NCI-H774 (cell line): ENCODE measurements at places on chromosomes 4 and X.
A peak's percentile ranks its signal among the peaks of the same experiment; 100 is the strongest.

- DNase-seq: no peak
These were observed 37.0 kb upstream of the UGT8 start for GRCh38 chr4:114561590-114561989.

- no peak for DNase-seq
These were observed 128.4 kb downstream of the REELD1 start for GRCh38 chr4:146342600-146343192.

GRCh38 chr4:104649631-104650030, 154.9 kb upstream of the CXXC4 start:
- DNase-seq: no peak

DNA sequence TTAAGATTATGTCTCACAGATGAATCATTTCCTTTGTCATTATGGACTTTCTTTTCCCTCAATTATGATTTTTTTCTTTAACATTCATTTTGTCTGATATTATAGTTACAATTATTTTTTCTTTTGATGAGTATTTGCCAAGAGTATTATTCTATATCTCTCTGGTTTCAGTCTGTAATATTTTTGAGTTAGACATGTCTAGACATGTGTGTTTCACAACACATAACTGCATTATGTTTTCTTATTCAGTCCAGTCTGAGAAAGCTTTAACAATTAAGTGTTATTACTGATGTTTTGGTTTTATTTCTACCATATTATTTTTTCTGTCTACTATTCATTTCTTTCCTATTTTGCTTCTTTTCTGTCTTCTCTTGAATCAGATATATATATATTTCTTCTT, 108.3 kb upstream of the MID1IP1 start:
- no peak for DNase-seq

DNA sequence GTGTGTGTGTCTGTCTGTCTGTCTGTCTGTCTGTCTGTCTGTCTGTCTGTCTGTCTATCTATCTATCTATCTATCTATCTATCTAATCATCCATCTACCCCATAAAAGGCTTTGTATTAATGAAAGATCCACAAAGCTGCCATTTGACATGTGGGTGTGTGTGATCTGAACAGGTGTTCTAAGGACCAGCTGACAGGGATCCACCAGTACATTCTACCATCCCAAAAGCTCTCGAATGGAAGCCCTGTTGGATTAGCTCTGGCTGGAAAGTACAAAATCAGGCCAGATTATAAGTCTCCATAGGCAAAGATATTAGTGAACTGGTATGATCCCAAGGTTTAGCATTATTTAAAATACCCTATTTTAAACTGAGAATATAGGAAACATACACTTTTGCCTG, 299.3 kb downstream of the CAMK2D start:
- DNase-seq: no peak

- no peak for DNase-seq
These were observed 95.7 kb downstream of the PWWP3B start for GRCh38 chrX:106263817-106264216.

DNA sequence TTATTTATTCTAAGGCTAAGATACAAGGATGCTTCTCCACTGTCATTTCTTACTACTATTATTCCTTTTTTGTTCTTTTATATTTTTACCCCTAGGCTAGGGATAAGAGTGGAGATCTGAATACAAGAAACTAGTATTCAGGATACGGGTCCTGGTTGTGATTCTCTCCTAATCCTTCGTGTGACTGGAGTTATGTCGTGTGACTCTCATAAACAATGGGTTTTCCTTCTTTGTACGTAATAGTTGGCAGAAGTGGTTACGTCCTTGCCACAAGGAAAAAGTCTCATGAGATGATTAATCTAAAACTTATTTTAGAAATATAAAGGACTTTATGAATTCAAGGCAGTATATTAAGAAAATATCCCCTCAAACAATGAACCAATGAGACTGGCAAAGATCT, 497.2 kb upstream of the FAM241A start:
- no peak for DNase-seq

DNA sequence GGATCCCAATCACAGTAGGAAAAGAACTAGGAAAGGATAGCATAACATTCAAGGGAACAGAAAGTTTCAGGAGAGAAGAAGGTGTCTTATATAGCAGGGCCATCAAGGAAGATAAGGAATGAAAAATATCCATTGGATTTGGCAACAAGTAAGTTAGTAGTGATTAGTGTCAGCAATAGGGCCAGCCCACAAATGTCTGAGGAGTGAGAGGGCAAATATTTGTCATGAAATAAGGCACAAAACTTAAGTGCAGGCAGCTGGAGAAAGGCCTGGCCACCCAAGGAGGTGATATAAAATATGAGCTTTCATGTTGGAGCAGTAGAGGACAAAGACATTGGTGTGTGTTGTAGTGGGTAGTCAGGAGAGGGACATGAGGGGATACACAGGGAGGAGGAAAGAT, 132.1 kb downstream of the COL4A6 start:
- DNase-seq: no peak

GRCh38 chr4:159446266-159446976, 343.5 kb downstream of the RAPGEF2 start:
- DNase-seq: peak; percentile 46

GRCh38 chr4:158462611-158463010, 59.1 kb upstream of the RXFP1 start:
- DNase-seq: no peak

- DNase-seq: no peak
These were observed 8.6 kb downstream of the FAM200B start for GRCh38 chr4:15690020-15690809.

DNA sequence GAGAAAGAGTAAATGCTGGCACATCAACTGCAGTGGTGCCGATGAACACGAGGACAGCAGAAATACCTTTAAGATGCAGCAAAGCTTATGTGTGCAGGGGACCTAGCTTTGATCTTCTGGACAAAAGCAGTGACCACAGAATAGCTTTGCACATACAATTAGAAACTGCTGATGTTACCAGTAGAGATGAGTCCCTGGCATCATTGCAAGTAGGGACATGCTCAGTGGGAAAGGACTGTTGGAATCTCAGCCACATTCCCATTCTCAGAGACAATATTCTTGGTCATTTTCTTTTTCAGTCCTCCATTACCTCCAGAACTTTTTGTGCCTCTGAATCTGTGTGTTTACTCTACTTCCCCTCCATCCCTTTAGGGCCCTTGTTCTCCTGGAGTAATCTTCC, 16.9 kb upstream of the PDLIM3 start:
- DNase-seq: no peak

GRCh38 chr4:52366621-52367020, 292.5 kb downstream of the USP46 start:
- no peak for DNase-seq

DNA sequence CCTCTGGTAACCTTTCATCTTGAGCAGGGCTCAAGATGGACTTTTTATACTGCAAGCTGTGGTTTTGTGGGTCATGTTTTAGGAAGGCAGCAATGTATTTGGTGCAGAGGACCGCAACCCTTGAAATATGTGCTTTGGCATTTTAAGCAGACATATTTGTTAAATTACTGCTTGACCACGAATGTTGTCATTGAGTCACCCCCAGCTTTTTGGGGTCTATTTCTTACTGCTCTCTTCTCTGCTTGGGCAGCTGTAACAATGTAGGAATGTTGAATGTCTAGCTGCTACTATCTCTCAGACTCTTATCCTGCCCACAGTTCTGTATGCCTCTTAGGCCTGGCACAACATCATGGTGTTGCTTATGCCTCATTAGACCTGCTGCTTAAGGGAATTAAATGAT, 6.0 kb downstream of the RBPJ start:
- DNase-seq: no peak

DNA sequence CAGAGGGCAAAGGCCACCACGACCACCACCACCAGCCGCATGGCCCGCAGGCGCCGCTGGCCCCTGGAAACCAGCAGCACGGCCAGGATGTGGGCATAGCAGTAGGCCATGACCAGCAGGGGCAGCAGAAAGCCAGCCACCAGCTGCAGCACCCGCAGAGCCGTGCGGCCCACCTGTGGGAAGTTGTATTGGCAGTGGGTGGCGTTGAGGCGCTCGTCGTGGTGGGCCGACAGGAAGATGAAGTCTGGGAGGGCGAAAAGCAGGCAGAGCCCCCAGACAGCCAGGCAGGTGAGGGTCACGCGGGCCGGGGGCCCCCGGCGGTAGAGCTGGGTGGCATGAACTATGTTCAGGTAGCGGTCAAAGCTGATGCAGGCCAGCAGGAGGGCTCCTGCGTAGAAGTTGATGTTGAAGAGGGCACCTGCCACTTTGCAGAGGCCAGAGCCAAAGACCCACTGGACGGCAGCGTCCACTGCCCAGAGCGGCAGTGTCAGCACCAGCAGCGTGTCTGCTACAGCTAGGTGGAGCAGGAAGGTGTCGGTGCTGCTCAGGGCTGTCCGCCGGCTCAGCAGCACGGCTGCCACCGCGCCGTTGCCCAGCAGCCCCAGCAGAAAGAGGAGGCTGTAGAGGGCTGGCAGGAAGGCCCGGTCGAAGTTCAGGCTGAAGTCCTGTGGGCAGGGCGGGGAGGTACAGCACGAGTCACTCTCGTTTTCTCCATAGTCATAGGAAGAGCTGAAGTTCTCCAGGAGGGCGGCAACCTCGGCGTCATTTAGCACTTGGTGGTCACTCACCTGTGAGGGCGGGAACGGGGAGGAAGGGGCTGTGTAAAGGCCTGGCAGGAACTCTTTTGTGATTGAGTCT, 1.4 kb downstream of the CXCR3 start:
- no peak for DNase-seq

GRCh38 chr4:53919535-53919934, 144.9 kb downstream of the CHIC2 start:
- DNase-seq: no peak

- DNase-seq: no peak
These were observed 52.8 kb upstream of the CLNK start for GRCh38 chr4:10737337-10737736.

GRCh38 chrX:103467156-103467555, 52.1 kb downstream of the RAB40A start:
- no peak for DNase-seq

DNA sequence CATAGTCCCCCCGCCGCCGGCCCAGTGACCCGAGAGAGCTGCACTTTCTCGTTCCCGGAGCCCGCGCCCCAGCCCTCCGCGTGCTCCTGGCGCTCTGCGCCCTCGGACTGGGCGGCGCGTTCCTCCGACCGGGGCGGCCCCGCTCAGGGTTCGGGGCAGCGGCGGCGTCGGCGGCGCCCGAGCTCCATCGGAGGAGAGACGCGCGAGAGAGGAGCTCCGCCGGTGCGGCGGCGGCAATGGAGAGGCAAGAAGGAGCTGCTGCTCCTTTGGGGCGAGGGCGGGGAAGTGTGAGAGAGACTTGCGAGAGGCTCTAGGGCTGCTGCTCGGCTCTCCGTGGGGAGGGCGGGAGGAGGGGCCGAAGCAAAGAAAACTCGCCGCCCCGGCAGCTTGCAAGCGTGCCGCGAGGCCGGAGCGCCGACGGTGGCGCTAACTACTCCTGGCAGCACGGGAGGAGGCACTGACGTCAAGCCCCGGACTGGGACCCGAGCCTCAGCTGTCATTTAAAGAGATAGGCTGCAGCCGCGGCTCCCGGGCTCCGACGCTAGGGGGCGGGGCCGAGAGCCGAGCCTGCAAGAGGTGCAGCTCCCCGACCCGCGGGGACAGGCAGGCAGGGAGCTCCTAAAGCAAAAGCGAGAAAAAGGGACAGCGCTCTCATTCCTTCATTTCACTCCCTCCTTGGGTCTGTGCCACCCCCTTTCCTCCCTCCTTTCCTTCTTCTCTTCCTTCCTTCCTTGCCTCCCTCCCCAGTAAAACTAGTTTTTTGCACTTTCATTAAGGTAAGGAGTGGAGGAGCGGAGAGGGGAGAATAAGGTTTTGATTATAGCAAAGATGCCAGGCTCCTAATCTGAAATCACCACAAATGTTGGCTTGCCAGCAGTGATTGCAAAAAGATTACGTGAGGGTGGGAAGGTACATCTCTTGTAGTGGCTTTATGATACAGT, at the start of gene KCTD8:
TSS of gene KCTD8 (minus strand) at position 289 of the 941 bp plus-strand sequence.
- DNase-seq: peak; percentile 91

DNA sequence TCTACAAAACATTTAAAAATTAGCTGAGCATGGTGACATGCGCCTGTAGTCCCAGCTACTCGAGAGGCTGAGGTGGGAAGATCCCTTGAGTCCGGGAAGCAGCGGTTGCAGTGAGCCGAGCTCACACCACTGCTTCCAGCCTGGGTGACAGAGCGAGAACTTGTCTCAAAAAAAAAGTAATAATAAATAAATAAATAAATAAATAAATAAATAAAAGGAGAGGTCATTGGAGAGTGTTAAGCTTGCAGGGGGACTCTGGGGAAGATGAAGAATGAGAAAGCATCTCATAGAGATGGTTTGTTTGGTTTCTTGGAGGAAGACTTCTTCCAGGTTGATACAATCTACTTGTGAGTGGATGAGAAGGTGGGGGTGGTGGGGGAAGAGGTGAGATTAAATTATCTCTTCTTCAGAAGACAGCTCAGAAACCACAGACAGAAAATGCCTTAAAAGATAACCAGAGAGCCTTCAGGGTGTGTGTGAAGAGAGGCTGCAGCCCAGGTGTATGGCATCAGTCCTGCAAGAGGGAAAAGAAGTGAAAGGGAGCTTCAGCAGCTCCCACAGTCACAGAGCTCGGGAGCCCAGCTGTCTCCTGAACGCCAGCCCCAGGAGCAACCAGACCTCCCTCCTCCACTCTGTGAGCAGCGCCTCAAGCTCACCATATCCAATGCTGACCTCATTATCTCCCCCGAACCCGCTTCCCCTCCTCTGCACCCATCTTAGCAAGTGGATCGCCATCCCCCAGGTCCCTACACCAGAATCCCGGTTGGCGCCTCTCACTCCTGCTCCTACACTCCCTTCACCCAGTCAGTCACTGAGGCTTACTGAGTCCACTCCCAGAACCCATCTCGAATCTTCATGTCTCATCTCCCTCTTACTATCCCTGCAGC, 48.2 kb downstream of the RBM47 start:
- no peak for DNase-seq

DNA sequence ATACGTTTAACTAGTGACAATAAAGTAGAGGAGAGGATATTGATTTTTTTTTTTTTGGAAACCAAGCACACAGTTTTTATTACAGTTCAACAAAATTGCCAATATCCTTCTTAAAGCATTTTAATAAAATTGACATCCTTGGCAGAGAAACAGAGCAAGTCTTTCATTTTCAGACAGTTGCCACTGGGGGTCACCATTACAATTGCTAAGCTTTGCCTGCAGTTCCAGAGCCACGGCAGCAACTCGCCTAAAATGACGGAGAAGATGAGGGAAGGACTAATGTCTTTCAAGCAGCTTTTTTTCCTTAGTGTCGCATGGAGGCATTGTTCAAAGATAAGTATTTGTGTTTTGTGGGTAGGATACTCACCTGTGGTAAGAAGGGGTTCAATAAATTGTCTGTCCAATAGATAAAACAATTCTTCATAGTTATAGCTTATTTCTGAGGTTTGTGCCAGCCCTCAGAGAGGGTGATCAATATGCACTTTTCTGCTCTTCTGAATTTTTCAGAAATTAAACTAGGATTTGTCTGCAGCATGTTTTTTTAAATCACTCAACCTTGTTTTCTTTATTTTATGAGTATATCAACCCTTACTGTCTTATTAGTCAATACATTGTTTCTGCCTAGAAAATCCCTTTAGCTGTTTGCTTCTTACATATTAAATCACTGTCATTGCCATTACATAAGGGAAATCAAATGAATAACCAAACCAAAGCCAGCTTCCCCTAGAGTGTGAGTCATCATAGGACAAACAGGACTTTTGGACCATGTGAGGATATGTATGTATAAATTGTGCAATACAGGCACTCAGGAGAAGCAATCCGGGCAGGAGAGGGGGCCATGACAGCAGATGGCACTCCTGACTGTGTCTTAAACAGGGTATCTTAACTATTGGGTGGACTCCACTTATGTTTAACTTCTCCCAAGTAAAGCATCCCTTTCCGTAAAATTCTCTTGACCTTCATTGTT, 508.1 kb upstream of the ARX start:
- DNase-seq: peak; percentile 20
